ENCODE measurements at places on chromosomes 2 and 18.

DNA sequence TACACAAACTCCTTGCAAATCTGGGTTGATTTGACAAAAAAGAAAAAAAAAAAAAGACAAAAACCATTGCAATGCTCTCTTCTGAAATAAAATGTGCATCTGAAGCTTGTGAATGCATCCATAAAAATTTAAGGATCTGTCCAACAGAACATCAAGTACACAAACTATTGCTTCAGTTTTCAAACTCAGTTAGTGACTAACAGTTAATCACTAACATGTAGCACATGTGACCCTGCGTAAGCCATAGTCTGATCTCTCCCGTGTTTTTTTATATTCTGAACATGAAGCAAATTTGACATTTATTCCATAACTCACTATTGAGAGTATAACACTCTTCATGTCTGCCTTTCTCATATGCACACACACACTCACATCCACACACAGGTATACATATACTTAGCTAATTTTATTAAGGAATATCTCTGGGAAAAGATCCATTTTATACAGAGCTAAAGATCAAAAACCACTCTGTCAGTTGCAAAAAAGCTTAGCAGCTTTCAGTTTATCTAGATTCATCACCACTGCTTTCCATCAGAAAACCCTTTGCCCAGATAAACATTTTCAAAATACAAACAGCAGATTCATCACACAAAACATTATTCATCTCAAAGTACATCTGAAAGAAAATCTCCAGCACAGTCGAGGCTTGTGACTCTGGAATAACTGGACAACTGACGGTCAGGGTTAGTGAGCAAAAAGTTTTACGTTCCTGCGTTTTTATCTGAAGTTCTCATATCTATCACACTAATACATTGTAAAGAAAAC lies 1000.4 kb upstream of the ACVR2A start:
- no peak for DNase-seq

DNA sequence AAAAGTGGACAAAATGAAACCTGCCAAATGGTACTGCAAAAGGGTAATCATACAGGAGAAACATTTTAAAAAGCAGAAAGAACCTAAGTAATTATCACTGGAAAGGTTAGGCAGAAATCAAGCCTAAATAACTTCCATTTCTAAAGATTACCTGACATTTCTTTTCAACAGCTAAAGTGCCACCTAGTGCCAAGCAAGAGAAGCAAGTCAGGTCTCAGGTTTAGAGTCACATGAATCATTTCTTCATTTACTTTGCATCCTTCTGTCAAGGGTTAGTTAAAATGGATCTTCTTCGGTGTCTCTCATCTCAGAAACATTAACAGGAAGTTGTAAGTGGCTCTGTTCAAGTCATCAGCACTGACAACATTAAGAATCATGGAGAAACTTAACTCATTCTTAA lies 90.3 kb downstream of the AKAIN1 start:
- DNase-seq = no peak

DNA sequence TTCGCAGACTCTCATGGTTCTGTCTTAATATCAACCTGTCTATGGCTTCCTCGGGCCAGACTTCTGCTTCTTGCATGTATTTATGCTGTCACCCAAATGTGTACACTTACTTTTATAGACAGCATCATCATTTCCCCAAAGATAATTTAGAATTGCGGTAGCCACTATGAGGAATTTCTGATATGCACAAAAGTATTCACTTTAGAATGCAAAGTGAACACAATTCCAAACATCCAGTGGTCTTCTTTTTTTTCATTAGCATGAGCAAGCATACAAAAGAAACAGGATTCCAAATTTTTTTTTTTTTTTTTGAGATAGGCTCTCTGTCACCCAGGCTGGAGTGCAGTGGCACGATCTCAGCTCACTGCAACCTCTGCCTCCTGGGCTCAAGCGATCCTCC lies 21.0 kb upstream of the MCFD2 start:
- DNase-seq = no peak

DNA sequence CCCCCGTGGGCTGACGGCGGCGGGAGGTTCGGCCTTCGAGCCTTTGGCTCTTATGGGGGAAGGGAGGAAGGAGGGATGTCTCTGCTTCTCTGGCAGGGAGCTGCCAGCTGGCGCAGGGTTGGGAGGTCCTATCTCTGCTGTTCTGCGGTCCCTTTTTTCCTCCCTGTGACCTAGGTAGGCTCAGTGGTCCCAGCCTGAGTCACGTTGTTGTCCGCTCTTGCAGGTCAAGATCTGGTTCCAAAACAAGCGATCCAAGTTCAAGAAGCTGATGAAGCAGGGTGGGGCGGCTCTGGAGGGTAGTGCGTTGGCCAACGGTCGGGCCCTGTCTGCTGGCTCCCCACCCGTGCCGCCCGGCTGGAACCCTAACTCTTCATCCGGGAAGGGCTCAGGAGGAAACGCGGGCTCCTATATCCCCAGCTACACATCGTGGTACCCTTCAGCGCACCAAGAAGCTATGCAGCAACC lies 2.5 kb downstream of the DLX1 start:
- DNase-seq = no peak

DNA sequence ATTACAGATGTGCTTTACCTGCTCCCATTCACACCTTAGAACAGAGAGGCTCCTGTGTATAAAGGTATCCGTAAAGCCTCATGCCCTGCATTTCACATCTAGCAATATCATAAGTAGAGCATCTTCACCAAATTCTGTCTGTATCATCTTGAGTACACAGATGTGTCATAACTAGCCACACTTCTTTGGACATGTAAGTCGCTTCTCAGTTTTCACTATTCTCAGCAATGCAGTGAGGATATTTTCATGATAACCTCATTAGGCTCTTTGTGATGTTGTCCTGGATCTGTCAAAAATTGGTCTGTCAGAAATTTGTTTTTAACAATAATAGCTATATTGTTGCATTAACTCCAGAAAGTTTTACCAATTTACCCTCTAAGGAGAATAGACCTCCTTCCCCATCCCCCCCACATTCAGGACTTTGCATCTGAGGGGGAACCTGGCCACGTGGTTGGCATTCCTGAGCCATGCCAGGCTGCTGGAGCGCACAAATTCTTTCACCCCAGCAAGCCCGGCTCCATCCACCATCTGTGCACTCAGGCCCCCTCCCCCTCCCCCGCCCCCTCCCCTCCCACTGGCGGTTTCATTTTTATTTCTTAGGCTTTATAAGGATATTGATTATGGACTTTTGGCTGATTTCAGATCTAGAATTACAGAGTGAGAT lies 34.1 kb downstream of the AGAP1 start:
- DNase-seq = no peak

DNA sequence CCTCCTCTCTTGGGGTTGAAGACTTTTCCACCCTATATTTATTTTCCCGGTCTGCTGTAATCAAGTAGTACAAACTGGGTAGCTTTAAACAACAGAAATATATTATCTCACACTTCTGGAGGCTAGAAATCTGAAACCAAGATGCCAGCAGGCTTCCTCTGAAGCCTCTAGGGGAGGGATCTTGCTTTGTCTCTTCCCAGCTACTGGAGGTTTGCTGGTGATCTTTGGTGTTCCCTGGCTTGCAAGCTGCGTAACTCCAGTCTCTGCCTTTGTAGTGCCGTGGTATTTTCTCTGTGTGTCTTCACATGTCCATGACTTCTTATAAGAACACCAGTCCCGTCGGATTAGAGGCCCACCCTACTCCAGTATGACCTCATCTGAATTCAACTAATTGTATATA lies 44.4 kb downstream of the MYO3B start:
- no peak for DNase-seq

GRCh38 chr2:23446916-23447315 lies 61.9 kb downstream of the KLHL29 start:
- DNase-seq = no peak

DNA sequence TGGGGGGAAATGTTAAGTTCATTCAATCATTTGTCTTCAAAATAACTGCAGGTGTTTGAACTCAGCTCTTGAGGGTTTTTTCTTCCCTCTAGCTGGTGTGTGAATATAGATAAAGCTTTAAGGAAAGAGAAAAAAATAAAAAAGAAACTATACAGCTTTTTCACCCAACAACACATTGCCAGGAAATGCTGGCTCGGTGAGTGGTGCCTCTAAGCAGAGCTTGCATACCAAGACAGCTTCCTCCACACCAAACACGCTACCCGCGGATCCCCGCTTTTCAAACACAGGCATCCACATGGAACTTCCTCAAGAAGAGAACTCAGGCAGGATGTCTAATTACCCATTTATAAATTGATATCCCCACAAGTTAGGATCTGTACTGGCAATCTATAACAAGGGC lies 69.8 kb upstream of the TANK start:
- no peak for DNase-seq

GRCh38 chr2:68879296-68879695 lies 8.1 kb upstream of the BMP10 start:
- DNase-seq = no peak

GRCh38 chr2:35530615-35531135 lies 824.9 kb upstream of the CRIM1 start:
- no peak for DNase-seq

All from activated CD4-positive, alpha-beta T cell treated with anti-CD3 and anti-CD28 coated beads for 24 hours (primary cell).